Muscle of arm (tissue), 14 donors: ENCODE measurements at places on chromosomes 2 and 18. TPM values are rescaled to one million over a fixed set of nuclear protein-coding genes. Genes with fewer than 3 reads are reported as not detected.

GPR75 gene
- polyA plus RNA-seq, result 3.7 TPM

POTEJ gene
- polyA plus RNA-seq, result not detected

HOXD11 gene
- polyA plus RNA-seq, result not detected

GCG gene
- polyA plus RNA-seq, result 40.2 TPM

SCN3A gene
- 0.87 TPM for polyA plus RNA-seq
